T-helper 2 cell (primary cell): ENCODE measurements at places on chromosomes 2 and 18.
A peak's percentile ranks its signal among the peaks of the same experiment; 100 is the strongest.

DNA sequence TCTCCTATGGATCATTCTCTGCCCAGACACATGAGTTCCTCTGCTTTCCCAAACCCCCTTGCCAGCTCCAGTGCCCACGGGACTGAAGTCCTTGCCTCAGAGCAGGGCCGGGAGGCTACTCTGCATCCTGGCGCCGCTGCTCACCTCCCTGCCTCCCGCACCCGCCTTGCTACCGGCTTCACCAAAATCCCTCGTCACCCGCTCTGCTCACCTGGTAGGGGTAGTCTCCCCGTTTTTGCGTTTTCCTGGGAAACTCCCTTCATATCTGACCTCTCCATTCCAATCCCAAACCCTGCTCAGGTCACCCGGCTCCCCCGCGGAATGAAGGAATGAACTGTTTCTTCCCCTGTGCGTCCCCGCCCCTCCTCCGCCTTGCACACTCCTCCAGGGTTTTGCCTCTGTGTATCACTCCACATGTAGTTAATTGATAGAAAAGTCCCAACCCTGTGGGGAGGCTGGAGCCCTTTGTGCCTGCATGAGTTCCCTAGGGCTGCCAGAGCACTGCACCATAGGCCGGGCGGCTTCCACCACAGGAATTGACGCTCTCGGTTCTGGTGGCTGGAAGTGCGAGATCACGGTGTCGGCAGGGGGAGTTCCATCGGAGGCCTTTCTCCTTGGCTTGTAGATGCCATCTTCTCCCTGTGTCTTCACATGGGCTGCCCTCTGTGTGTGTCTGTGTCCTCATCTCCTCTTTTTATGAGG is 2.0 kb upstream of the DGKD start:
- DNase-seq: no peak

- DNase-seq: no peak
Measured at GRCh38 chr2:79903222-79904000, 390.6 kb downstream of the CTNNA2 start.

- DNase-seq: peak; percentile 75
Measured at GRCh38 chr2:96116424-96116878, at the start of gene ADRA2B. TSS of gene ADRA2B (minus strand) at chr2:96116571. CDS start at chr2:96116149, 422 bp downstream.

- no peak for DNase-seq
Measured at GRCh38 chr18:24923138-24923537, 428.8 kb downstream of the ZNF521 start.

- no peak for DNase-seq
Measured at GRCh38 chr2:63056107-63057050, 5.7 kb downstream of the OTX1 start.

- DNase-seq: no peak
Measured at GRCh38 chr18:69870736-69871135, 76.9 kb downstream of the CD226 start.

GRCh38 chr18:44552706-44553105 is 128.0 kb upstream of the SETBP1 start:
- no peak for DNase-seq
